T follicular helper cell (primary cell): ENCODE measurements at places on chromosomes 6 and 20.

GRCh38 chr6:163860287-163861081, 446.0 kb downstream of the QKI start:
- DNase-seq, result no peak

GRCh38 chr6:34275128-34275804, 26.5 kb upstream of the SMIM29 start:
- no peak for DNase-seq

GRCh38 chr6:39338397-39338796, 15.9 kb upstream of the KCNK16 start:
- DNase-seq, result no peak

GRCh38 chr6:52579006-52579660, 2.3 kb upstream of the TRAM2 start:
- DNase-seq, result no peak

GRCh38 chr6:119077643-119078375, 655 bp downstream of the FAM184A start:
- peak; percentile 18 for DNase-seq

DNA sequence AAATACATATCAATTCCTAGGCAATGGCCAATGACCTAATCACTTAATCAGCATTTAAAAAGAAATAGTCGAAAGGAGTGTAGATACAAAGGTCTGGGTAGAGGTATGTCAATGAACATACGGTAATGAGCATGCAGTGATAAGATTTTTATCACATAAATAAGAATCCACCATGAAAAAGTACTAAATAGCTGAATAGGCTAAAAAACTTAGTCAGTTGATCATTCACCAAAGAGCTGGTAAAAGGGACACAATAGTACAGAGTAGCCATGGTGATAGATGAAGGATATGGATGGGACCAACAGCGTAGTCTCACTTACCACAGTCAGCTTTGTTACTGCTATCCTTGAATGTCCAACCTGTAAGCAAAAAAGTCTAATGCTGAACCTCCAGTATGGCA, 1018.6 kb upstream of the EYS start:
- no peak for DNase-seq

DNA sequence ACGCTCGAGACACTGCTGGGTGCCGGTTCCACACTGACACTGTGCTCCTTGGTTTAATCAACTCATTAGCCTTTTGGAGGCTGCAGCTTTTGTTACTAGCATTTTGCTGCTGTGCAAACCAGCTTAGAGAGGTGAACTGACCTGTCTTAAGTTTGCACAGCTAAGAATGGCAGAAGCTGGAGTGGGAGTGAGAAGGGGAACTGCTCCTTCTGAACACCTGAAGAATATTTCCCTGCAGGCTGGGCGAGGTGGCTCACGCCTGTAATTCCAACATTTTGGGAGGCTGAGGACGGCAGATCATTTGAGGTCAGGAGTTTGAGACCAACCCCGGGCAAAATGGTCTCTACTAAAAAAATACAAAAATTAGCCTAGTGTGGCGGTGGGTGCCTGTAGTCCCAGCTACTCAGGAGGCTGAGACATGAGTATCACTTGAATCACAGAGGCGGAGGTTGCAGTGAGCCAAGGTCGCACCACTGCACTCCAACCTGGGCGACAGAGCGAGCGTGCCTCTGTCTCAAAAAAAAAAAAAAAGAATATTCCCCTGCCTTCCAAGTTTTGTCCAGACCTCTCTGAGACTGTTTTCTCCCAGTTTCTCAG, 5.0 kb downstream of the CEBPB start:
- DNase-seq, result no peak

DNA sequence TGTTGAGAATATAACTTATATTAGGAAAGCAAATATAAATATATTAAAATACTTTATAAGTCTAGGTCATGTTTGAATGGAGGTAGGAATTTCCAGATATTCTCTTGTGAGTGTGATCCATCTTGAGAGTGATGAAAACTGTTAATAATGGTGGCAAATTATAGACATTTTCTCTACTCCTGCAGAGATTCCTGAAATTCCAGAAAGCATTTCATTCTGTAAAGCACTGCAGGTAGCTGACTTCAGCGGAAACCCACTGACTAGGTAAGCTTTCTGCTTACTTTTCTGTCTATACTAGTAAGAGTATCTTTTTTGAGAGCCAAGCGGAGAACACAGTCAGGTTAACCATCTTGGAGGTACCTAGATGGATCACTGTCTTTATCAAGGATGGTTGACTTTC, 84.0 kb downstream of the LRRC1 start:
- DNase-seq, result no peak

DNA sequence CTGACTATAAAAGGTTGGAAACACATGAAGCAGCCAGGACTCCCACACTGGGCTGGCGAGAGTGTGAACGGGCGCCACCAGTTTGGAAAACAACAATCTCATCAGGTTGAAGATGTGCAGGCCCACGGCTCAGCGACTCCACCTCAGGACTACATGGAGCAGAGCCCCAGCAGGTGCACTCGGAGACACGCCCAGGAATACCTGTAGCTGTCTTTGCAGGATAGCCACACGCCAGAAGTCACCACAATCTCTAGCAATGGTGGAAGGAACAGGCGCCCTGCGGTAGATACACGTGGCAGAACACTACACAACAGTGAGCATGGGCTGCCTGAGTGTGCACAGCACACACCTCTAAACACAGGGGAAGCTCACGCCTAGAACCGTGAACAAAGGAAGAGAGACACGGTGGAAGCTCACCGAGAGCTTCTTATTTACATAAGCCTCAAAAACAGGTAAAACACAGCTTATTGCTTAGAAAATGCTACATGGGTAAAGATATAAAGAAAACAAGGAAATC, 28.7 kb upstream of the RPS6KA2 start:
- DNase-seq, result no peak

DNA sequence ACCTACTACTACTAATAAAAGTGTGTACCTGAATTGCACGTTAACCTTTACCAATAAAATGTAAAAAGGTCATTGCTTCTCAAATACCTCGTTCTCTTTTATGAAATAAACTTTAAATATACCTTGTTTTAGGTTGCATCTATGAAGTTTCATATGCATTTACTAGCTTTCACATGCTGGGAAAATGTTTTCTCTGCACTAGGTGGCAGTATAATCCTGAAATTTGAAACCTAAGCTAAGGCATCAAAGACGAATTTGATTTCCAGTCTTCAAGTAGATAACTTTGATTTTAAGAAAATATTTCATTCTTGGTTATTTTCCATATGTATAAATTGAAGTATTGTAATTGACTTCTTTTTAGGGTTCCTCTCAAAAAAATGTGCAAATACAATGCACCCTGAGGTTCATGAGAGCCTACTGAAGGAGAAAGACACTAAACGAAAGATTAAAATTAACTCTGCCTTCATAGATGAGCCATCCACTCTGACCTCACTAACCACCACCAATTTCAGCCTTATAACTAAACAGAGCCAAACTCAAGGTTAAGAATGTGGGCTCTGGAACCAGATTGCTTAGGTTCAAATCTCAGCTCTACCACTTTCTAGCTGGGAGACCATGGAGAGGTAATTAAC, 7.3 kb upstream of the COL9A1 start:
- no peak for DNase-seq

DNA sequence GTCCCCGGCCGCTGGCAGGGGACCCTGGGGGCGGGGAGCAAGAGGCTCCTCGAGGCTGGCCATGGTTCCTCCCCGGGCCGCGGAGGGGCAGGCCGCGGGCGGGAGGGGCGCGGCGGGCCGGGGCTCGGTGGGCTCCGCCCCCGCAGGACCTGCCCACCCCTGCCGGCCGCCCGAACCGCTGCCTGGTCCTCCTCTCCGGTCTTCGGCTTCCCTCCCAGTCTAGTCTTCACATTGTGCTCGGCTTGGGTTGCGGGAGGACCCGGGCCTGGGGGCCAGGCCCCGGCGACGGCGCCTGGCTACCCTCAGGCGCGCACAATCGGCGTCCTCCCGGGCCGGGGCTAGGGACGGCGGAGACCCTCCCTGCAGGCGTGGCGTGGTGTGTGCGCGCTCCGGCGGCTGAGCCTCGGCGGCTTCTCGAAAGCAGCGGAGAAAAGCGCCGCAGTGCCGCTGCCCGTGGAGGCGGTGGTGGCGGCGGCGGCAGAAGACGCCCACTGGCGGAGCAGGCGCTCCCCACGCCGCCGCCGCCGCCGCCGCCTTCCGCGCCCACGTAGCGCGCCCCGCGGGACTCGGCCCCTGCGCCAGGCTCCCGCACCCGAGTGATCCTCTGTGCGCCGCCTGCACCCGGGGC, at the start of gene PDE10A:
TSS of gene PDE10A (minus strand) at position 493 of the 628 bp plus-strand sequence. CDS start at position 63, 430 bp downstream.
- DNase-seq, result no peak

GRCh38 chr20:17712708-17713107, 12.9 kb downstream of the BANF2 start:
- no peak for DNase-seq

DNA sequence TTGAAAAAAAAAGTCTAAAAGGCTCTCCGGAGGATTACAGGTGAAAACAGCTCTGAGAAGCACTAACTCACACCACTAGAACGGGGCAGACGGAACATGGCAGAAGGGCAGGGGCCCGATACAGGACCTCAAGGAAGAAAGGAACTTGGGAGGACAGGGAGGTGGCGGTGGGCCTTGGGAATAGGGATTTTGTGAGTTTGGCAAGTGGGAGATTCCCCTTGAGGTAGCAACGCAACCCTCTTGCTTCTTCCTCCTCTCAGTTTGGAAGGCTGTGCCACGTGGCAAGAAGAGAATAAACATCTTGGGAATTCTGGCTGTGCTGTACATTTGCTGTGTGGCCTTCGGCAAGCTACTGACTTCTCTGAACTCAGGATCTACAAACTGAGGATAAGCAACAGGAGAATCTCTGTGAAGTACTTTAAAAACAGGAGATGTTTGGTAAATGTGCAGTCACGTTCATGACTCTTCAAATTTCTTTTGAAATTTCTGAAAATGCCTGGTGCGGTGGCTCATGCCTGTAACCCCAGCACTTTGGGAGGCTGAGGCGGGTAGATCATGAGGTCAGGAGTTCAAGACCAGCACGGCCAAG, 220.8 kb downstream of the BCAS1 start:
- no peak for DNase-seq

- no peak for DNase-seq
Observed at GRCh38 chr6:154950979-154951344, 44.2 kb upstream of the TIAM2 start.

DNA sequence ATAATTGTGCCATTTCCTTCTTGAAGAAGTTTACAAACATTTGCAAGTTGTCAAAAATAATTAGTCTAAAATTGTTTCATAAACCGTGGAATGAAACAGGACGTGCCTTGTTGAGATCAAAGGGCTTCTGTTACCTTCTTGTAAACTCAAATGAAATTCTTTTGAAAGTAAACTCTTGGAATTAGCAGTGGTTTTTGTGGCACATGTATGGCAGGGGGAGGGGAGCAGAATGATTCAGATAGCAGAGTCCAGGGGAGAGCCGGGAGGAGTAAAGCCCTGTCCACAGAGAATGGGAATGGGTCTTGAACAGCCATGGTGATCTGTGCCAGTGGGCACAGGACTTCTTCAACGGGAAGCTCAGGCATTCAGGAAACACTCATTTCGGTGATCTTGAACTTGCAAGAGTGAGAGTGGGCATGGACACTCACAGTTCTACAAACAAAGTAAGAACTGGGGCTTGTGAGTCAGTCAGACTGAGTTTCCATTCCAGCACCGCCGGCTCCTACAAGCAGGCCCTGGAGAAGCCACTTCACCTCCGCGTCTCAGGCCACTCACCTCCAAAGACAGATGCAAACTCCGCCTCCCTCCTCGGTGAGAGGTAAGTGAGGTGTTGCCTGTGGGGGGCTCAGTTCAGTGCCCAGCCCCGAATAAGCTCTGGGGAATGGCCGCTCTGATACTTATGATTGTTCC, 143.1 kb downstream of the CDH26 start:
- DNase-seq, result no peak

GRCh38 chr6:110298916-110299315, 59.2 kb downstream of the METTL24 start:
- no peak for DNase-seq

- no peak for DNase-seq
Observed at GRCh38 chr6:118260833-118261232, 287.3 kb upstream of the PLN start.

GRCh38 chr6:7846966-7847818, 63.4 kb downstream of the TXNDC5 start:
- DNase-seq, result no peak

- DNase-seq, result no peak
Observed at GRCh38 chr20:38514947-38515346, 42.3 kb downstream of the RALGAPB start.

GRCh38 chr20:63749597-63750508, 10.3 kb downstream of the SLC2A4RG start:
- no peak for DNase-seq

- no peak for DNase-seq
Observed at GRCh38 chr6:100774681-100775080, 106.4 kb downstream of the ASCC3 start.

DNA sequence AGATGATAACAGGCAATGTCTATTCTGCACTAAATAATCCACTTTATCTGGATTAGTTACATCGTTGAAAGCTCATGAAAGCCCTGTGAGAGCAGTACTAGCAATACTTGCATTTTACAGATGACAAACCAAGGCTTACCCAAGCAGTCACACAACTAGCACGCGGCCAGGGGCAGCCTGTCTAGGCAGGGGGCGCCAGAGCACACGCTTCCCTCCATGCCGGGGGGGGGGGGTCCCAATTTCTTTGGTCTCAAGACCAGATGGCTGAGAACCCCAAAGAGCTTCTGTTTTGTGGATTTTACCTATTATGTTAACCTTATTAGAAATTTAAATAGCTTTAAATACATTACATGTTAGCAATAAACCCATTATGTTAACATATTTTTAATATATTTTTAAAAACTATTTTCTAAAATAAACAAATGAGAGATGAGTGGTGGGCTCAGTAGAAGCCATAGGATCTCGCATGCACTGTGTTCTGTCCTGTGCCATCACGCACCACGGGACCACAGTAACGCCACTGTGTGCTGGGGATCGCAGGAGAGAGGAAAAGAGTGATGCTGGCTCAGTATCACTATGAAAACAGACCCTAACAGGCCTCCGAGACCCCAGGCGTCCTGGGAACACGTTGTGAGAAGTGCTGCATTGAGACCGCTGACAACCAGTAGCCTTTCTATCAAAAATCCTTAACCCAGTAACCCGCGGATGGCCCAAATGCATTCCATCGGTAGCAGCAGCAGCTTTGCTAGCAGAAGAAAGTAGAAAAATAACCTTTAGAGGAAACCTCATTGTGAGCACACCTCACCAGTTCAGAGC, 5.3 kb upstream of the PRR18 start:
- no peak for DNase-seq

- DNase-seq, result no peak
Observed at GRCh38 chr6:148311966-148312669, 30.5 kb upstream of the SASH1 start.

GRCh38 chr6:104183816-104184435, 675.8 kb downstream of the HACE1 start:
- no peak for DNase-seq

GRCh38 chr6:119122336-119122735, 43.9 kb upstream of the FAM184A start:
- DNase-seq, result no peak
